ENCODE measurements at places on chromosomes 7 and 10. TPM values are rescaled to one million over a fixed set of nuclear protein-coding genes. Genes with fewer than 3 reads are reported as not detected.

- DNase-seq, result no peak
Observed at GRCh38 chr10:33492701-33493345, 158.4 kb upstream of the NRP1 start.

GRCh38 chr10:129945064-129945463, 19.0 kb downstream of the EBF3 start:
- DNase-seq, result no peak

DNA sequence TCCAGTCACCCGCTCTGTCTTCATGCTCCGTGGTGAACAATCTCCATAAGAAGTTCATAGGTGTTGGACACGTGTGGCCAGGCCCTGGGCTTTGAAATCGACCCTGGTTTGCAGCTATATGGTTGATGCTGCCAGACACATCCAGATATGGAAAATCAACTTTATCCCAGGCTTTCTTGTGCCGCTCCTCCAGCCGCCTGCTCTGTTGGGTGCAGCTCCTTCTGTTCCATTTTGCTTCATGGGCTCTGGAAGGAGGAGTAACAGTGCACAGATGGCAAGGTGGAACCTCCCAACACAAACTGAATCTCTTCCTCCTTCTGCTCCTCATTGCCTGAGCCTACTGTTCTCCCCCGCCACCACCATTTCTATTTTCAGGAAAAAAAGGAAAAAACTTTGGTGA, 44.7 kb downstream of the THNSL1 start:
- no peak for DNase-seq

GRCh38 chr10:73923935-73924598, 13.1 kb downstream of the PLAU start:
- DNase-seq, result no peak

GRCh38 chr10:71059054-71059818, 153.1 kb upstream of the UNC5B start:
- no peak for DNase-seq

The OSBPL3 gene
- total RNA-seq, result 4.3 TPM

Measured in omental fat pad (tissue), 4 donors.